ENCODE measurements at places on chromosomes 7 and 10.

GRCh38 chr10:93849593-93849992, 44.2 kb upstream of the SLC35G1 start:
- DNase-seq: no peak

- DNase-seq: no peak
Observed at GRCh38 chr10:91987397-91988037, 63.9 kb downstream of the BTAF1 start.

GRCh38 chr10:111221682-111222480, 145.1 kb downstream of the ADRA2A start:
- DNase-seq: no peak

GRCh38 chr10:53675177-53675576, 902.6 kb upstream of the MBL2 start:
- no peak for DNase-seq

DNA sequence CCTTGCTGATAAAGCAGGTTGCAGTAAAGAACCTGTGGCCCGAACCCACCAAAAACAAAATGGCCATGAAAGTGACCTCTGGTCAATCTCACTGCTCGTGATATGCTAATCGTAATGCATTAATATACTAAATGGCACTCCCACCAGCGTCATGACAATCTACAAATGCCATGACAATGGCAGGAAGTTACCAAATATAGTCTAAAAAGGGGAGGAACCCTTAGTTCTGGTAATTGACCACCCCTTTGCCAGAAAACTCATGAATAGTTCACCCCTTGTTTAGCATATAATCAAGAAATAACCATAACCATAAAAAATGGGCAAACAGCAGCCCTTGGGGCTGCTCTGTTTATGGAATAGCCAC, 1139.4 kb upstream of the LRRN3 start:
- DNase-seq: no peak

DNA sequence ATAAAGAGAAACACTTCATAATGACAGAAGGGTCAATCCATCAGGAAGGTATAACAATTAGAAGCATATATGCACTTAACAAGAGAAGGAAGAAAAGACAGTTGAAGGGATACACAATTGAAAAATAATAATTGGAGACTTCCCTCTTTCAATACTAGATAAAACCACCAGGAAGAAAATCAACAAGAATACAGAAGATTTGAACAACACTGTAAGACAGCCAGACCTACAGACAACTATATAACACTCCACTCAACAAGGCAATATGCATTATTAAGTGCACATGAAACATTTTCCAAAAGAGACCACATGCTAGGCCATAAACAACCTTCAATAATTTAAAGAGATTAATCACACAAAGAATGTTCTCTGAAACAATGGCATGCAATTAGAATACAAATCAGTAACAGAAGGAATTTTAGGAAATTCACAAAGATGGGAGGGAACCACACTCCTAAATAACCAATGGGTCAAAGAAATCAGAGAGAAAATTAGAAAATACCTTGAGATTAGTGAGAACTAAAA, 35.1 kb downstream of the ZNF438 start:
- no peak for DNase-seq

DNA sequence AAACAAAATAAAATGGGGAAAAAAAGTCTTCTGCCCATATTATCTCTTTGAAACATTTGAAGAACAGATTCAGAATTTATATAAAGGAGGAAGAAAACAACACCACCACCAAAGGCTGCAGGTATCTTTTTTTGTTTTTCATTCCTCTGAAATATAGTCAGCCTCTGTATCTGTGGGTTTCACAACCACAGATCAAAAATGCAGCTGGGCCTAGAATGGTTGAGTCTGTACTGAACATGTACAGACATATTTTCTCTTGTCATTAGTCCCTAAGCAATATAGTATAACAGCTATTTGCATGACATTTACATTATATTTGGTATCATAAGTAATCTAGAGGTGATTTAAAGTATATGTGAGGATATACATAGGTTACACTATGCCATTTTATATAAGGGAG, 559.7 kb upstream of the LRRN3 start:
- no peak for DNase-seq

DNA sequence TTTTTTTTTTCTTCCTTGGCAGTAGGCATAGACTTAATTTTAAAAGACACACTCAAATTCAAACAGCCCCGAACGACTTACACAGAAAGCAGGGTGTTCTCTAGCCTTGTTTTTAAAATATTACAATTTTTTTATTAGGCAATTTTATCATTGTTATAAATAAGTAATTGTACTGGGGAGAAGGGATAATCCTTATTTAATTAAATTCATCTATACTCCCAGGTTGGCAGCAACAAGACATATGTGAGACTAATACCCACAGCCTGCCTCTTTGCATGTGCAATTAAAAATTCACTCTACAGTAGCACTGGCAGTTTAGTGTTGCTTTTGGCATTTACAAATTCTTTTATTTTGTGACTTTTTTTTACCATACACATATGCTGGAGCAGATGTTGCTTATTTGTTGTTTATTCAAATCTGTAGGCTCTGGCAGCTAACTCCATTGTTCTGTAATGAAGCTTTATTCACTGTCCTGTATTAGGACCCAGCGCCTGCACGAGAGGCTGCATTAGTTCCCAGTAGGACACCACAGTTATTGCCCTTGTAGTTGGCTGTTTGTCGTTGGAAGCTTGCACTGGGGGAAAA, 84.9 kb upstream of the PPP1R17 start:
- no peak for DNase-seq

DNA sequence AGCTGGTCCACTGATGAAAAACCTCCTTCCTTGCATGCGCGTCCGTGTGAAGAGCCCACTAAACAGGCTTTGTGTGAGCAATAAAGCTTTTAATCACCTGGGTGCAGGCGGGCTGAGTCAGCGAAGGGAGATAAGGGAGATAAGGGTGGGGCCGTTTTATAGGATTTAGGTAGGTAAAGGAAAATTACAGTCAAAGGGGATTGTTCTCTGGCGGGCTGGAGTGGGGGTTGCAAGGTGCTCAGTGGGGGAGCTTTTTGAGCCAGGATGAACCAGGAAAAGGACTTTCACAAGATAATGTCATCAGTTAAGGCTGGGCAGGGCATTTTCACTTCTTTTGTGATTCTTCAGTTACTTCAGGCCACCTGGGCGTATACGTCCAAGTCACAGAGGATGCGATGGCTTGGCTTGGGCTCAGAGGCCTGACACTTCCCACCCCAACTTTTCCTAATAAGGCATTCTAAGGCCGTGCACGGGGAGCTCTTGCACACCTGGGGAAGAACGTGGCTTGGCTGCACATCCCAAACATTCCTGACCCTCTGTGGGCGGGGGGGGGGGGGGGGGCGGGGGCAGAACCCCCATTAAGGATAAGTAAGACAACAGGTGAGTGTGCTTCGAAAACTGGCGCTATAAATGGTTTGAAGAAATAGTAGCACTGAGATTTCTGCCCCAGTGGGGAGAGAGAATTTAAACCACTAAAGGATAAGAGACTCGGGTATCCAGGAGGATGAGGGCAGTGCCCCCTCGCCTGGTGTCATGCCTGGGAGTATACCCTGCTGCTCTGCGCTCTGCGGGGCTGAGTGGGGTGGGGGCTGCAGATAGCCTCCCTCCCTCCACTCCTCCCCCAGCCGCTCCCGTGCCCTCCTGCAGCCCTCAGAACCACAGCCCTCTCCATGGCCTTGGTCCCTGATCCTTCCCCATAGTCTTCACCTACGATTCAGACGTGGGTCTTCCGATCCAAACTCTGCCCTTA, 217.6 kb downstream of the MLLT10 start:
- DNase-seq: no peak

- no peak for DNase-seq
Observed at GRCh38 chr10:132690401-132690800, 95.5 kb downstream of the NKX6-2 start.

- no peak for DNase-seq
Observed at GRCh38 chr10:129136951-129137350, 330.1 kb upstream of the MGMT start.

GRCh38 chr7:87574630-87575029, 26.1 kb downstream of the ABCB1 start:
- DNase-seq: no peak

DNA sequence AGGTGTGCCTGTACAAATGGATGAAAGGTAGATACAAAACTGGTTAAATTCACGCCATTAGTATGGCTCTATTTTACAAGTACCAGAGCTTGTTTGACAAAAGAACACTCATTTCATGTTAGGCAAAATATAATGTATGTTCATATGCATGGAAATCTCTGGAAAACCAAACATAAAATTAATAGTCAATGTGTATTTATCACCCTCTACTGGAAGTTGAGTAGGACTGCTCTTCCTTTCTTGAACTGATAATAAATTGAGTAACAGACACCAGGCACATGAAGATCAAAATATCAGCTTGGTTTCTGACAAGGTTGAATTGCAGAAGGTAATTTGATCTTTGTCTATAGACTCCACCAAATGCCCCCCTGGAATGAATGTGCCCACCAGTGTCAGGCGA, 19.8 kb upstream of the AKR1B1 start:
- DNase-seq: no peak

Measured in NCI-H1092 (cell line).